ENCODE measurements at places on chromosomes 7 and 10.

DNA sequence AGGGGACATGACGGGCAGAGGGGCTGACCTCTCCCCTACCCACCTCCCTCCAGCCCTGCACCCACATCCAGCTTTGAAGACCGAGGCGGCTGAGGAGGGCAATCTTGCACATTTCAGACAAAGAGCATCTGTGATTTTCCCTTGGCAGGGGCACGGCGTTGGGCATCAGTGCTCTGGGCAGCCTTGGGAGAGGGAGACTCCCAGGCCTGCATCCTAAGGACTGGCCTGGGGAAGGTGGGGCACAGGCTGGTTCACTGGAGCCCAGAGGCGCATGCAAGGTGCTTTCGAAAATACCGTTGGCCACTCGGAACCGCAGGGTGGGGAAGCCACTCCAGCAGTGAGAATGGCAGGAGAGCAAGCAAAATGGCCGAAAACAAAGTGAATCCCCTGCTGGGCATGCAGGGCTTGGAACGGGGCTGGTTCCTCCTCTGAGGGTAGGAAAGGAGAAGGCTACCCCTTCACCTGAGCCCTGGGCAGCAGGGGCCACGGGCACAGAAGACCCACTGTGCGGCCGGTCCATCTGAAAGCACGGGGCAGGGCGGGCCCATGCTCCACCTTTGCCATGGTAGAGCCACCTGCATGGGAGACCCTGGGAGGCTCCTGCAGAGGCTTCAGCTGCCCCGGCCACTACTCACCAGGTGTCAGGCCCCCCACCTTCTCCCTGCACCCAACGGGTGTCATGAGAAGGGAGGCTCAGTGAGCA, 49.8 kb downstream of the EBF3 start:
- DNase-seq, result no peak

GRCh38 chr7:108001764-108002725, 916 bp downstream of the LAMB1 start:
- no peak for DNase-seq

DNA sequence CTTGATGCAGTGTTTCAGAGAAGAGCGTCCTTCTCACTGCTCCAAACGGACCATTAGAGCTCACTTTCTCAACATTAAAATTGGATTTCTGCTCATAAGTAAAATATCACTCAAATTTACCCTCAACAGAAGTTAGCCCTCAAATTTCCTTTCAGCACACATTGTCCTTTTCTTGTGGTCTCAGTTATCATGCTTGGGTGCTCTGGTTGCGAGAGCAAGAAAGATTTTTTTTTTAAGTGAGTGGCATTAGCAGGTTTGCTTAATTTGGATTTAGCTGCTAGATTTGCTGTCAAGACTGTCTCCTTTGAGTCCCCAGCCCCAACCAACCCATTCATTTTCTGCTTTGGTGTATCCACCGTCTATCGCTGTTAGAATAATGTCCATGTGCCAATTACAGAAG, 2.6 kb upstream of the CH25H start:
- no peak for DNase-seq

- DNase-seq, result no peak
These were observed 111.3 kb downstream of the ELFN1 start for GRCh38 chr7:1781369-1781768.

DNA sequence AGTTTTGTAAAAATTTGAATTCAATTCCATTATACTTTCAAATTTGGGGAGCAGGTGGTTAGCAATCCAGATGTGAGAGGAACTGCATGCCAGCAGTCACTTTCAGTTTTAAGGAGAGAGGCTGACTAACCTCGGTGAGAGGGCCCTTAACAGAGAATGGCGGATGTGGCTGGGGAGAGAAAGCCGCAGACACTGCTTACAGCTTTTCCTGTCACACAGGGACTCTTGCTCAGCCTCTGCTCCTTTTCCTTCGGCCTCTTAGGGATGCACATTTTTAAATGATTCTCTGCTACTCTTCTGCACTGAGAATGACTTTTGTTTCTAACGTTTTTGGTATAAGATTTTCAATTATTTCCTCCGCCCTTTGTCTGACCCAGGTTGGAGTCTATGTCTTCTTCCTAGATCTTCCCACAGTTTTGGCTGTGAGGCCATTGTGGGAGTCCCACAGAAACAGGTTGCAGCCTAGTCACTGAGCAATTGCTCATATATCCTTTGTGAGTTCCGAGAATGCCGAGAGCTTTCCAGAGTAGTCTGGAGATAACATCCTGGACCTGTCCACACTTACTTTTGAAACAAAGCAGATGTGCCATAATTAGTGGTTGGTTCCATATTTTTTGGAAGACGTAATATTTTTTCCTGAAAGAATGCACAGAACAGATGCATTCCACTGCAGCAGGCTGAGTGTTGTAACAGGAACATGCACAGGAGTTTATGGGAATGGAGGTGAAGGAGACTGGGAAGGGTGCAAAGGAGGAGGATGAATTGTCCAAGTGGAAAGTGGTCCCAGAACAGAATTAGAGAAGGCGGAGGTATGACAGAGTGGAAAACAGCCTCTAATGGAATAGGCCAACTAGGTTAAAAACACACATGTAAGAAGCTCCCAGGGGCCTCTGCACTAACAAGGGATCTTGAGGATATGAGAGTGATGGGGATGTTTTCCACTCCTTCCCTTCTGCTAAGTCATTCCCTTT, 168.0 kb upstream of the ZNF32 start:
- peak; percentile 51 for DNase-seq

GRCh38 chr7:28621369-28621841, 209.1 kb downstream of the CREB5 start:
- no peak for DNase-seq

All from stimulated activated CD8-positive, alpha-beta memory T cell treated with anti-CD3 and anti-CD28 coated beads, Interleukin-7, amount 100 ng/mL, for 1 hour (primary cell).